ENCODE measurements at places on chromosomes 5 and 9. TPM values are rescaled to one million over a fixed set of nuclear protein-coding genes. Genes with fewer than 3 reads are reported as not detected.
A peak's percentile ranks its signal among the peaks of the same experiment; 100 is the strongest.

TICAM2 gene
- total RNA-seq = 0.94 TPM

SLC25A2 gene
- total RNA-seq = not detected

IL3 gene
- total RNA-seq = not detected

AGXT2 gene
- total RNA-seq = not detected

FKTN gene
- total RNA-seq = 39.9 TPM

FOXD4 gene
- total RNA-seq = 0.47 TPM

DNA sequence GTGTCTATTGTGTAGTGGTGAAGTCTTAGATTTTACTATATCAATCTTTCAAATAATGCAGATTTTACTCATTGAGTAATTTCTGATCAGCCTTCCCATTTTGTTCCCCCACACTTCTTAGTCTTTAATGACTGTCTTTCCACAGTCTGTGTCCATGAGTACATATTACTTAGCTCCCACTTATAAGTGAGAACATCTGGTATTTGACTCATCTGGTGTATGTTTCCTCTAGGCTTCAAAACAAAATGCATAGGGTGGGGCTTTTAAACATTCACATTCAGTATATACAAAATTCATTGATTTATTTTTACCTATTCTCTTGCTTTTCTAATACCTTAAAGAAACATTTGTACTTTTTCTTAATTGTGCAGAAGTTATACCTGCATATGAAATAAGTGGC is 513.0 kb downstream of the MTRR start:
- no peak for DNase-seq

DNA sequence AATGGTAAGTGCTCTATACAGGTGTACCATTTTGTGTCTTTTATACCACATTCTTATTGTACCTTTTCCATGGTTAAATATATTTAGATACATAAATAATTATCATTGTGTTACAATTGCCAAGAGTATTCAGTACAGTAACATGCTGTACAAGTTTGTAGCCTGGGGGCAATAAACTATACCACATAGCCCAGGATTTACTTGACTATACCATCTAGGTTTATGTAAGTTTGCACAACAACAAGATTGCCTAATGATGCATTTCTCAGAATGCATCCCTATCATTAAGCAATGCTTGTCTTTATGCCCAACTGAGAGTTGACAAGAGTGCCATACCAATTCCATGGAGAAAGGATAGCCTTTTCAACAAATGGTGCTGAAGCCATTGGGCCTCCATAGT is 136.7 kb upstream of the PJA2 start:
- DNase-seq = no peak

- DNase-seq = no peak
Measured at GRCh38 chr5:65190328-65191053, 291.2 kb downstream of the ADAMTS6 start.

DNA sequence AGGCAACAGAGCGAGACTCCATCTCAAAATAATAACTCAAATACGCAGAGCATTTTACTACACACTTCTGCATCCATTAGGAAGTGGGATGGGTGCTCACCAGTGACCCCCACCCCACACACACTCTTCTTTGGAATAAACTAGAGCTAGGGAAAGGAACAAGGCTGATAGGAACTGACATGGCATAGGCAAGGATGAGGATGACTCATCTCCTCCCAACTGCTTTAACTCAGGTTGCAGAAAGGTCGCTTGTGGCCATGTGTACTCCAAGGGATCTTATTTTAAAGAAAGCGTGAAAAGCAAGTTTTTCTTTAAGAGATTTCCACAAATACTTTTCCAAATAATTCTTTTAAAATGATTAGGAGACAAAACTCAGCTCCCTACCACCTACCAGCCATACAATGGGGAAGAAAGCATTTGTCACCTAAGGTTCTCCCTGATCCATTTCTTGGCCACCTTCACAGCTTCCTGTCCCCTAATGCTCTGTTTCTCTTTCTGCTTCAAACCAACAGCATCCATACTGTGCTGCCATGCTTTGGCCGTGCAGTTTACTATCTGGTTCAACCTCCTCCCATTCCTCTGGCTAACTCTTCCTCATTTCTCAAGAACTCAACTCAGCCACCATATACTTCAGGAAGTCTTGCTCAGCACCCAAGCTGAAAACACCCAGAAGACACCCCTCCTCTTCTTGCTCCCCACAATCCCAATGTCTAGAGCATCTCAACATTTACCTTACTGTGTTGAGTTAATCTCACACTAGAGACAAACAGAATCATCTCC is 211.9 kb downstream of the ACTL7B start:
- no peak for DNase-seq

DNA sequence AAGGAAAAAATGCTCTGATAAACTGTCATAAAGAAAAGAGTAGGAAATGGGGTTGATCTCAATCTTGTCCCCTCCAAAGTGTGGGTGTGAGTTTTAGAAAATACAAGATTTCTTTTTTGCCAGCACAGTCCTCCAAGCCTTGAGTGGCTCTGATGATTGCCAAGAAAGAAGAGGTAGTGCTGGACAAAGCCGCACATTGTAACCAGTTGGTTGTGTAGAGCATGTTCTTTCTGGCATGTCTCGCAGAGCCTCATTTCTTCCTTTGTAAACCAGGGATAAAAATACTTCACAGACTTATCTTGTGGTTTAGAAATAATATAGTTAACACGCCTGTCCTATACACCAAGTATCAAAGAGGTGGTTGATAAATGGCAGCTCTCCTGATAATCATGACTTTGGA is 30.4 kb downstream of the PRLR start:
- no peak for DNase-seq

- DNase-seq = no peak
Measured at GRCh38 chr5:87114631-87115030, 153.1 kb upstream of the RASA1 start.

DNA sequence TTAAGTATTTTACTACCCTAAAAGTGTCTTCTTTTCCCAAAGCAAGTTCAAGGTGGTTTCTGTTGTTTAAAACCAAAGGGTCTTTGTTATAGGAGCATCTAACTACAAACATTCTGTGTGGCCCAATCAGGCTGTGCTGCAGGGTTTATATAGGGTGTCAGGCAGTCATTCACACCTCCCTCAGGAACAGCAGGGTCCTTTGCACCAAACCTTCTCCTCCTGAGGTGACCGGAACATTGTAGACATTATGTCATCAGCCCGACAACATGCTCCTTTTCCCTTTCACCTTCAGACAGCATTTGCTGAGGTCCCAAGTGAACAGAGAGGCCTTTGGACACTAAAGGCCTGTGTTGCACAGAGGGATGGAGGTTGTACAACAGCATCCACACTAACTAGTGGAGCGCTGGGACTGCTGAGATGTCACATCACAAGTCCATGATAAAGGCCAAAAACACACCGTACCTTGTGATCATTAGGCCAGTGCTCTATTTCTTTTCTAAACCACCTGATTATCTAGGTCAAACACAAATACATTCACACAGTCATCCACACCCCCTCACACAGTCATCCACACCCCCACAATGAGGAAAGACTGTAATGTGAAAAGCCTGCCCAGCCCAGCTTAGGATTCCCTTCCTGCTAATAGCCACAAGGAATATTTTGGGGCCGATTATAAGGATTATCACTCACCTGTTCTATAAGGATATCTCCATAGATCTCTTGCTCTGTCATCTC is 123.8 kb upstream of the VLDLR start:
- no peak for DNase-seq

DNA sequence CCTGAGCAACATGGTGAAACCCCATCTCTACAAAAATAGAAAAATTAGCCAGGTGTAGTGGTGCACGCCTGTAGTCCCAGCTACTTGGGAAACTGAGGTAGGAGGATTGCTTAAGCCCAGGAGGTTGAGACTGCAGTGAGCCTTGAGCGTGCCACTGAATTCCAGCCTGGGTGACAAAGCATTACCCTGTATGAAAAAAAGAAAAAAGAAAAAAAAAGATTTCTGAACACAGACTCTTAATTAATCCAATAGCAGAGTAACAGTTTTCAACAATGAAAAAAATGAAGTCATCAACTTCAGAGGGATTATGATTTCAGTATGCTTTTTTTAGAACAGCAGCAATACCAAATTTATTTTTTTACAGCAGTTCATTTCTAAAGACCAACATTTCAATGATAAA is 118.8 kb upstream of the TNPO1 start:
- DNase-seq = no peak

DNA sequence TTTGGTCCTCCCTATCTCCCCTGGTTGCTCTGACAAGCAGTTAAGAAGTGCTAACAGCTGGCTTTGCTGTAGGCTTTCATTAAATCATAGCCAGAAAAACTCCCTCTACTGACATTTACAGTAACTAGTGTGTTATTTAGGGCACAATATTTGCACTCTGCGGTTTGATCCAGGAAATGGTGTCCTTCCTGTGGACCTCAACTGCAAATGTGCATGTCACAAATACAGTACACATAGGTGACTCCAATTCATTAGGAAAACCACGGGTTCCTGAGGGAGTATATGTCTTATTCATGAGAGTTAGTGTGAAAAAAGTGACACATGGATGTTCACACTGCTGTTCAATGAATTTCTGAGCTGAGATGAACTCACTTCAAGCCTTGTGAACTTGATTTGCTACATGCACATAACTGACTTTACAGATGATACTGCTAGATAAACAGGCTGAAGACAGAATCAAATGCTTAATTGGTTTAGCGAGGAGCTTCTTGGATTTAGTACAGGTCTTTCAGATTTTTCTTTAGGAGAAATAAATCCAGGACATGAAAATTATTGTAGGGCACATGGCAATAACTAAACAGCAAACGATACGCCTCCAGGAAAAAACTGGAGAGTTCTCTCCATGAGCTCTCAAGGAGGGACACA is 281.5 kb downstream of the EFNA5 start:
- DNase-seq = no peak

DNA sequence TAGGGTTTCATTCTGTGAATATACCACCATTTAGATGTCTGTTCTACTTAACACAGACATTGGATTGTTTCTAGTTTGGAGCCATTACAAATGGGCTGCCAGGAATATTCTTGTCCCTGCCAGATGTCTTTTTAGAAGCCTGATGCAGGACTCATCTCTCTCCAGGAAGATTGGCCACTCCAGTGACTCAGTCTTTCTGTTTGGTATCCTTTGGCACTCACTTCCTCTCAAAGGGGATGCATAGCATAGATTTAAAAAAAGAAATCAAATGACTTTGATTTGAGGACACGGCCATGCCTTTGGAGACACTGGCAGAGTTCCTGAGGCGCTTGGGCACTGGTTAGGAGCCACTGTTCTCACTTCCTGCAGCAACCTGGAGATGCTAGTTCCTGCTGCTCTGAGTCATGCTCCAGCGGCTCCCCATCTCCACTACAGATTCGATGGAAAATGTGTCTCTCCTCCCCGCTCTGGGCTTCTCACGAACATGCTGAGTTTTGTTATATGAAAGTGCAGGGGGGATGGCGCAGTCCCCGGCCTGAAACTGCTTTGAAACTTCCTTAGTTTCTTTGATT is 3.5 kb upstream of the ZNF366 start:
- peak; percentile 50 for DNase-seq

GRCh38 chr5:2752821-2753439 is 1.5 kb upstream of the IRX2 start:
- no peak for DNase-seq
